ENCODE measurements at places on chromosomes 16 and 17.

GRCh38 chr17:71983828-71984227 is 137.0 kb upstream of the SOX9 start:
- no peak for DNase-seq

- no peak for DNase-seq
Measured at GRCh38 chr16:69905171-69905555, 46.0 kb upstream of the CLEC18A start.

GRCh38 chr16:19095654-19096053 is 18.1 kb upstream of the ITPRIPL2 start:
- no peak for DNase-seq

DNA sequence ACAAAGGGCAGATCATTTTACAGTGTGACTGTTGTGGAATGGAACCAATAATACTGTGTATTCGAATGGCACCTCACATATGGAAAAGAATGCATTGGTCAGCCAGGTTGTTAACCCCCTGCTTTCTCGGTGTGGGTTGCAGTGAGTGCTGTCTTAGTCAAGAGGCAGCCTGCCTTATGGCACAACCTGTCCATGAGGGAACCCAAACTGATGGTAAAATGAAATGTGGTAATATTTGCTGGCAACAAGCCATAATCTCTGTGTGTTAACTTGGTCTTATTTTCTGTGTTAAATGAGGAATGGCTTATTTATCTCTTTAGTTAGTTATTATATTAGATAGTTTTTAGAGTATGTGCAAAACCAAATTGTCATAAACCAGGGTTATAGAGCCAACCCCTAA is 81.6 kb downstream of the TMC6 start:
- no peak for DNase-seq

- no peak for DNase-seq
Measured at GRCh38 chr17:71881581-71881980, 239.2 kb upstream of the SOX9 start.
